ENCODE measurements at places on chromosomes 2 and 18.

GRCh38 chr18:75163736-75164135 is 45.2 kb downstream of the PTGR3 start:
- no peak for DNase-seq

GRCh38 chr2:198701481-198701880 is 756.3 kb downstream of the SATB2 start:
- no peak for DNase-seq

DNA sequence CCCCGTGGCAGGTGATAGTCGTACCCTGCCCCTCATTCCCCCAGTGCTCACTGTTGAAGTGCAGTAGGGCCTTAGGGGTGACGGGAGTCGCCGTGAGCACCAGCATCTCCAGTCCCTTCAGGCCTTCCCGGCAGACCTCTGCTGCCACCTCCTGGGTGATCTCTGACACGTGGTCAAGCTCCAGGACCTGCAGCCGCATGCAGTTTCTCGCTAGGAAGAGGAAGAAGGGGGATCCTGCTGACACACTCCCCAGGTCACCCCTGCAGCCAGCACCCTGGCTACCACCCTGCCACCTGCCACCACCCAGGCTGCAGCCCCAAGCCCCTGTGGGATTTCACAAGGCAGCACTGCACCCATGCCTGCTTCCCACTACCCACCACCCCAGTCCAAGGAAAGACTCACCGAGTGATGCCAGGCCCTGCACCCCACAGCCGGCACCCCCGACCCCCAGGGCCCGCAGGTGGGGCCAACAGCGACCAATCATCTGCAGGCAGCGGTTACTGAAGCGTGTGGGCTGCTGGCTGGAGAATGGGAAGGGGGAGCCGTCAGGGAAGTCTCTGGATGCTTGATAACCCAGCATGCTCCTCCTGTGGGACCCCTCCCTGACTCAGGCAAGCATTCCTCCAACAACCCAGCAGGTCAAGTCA is 23.8 kb downstream of the FBXO41 start:
- DNase-seq = no peak

GRCh38 chr2:134288814-134289213 is 34.9 kb downstream of the MGAT5 start:
- no peak for DNase-seq

GRCh38 chr2:24863641-24864040 is 56.4 kb downstream of the ADCY3 start:
- no peak for DNase-seq

GRCh38 chr2:94873362-94874276 is 2.4 kb downstream of the TEKT4 start:
- DNase-seq = no peak

DNA sequence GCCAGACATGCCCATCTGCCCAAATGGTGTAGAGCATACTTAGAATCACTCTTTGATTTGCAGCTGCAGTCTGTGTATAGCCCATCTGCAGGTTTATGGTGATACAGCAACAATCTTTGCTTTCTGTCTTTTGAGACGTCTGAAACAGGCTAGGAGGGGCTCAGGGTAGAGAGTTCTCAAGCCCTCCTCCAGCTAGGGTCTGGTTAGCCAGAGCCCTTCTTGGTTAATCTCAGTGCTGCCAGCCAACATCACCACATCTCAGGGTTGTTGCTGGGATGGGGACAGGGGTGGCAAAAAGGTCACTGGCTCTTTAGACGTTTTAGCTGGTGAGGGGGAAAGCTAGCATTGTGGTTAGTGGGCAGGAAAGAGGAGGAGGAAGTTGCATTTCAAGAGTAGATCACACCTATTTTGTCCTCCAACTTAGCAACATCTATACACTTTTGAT is 136.6 kb upstream of the ACAA2 start:
- DNase-seq = no peak

DNA sequence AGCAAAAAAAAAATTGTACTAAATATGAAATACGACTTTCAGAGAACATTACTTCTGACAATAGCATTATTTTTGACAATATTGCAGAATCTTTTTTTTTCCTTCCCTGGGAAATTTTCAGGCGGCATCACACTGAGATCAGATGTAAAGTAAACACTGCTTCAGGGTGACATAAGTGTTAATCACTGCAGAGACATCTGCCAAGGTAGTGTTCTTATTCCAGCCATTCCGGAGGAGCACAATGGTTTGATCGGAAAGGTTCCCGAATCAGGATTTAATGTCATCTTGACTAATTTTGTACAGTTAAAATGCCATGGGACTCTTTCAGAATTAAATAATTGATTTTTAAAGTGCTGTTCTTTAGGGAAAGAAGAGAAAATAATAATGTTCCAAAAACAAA is 56.7 kb upstream of the ZNF236 start:
- DNase-seq = no peak

- DNase-seq = no peak
Observed at GRCh38 chr2:44618251-44619023, 256.7 kb downstream of the CAMKMT start.

DNA sequence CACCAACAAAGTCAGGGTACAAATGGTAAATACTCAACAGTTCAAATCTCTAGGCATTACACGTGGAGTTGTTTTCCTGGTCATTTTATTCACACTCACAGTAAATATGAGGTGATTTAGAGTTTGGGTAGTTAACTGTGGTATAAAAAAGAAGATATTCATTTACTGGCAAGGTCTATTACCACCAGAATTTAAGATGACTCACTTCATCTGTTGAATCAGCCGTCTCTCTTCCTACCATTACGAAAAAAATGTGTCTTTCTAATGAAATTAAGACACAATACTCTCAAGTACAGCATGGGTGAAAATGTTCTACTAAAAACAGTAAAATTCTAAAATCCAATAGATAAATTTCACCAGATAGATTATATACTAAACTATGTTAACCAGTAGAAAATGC is 21.0 kb upstream of the GPR75 start:
- DNase-seq = no peak

DNA sequence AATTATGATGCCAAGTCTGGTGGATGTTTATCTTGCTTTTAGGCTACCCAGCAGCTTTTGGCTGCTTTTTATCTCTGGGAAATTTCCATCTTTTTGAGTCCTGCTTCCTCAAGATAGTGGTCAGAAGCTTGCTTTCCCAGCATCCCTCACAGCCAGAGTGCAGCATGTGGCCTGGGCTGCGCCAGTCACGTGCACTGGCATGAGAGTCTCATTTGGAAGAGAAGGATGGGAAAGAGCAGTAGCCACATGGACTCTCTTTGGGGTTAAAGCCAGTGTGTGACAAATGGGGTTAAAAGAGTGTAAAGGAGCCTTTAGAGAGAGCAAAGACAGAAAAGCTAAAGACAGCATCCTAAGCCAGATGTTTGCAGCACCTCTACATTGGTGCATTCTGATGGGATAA is 12.7 kb downstream of the GPR39 start:
- DNase-seq = no peak

- no peak for DNase-seq
Observed at GRCh38 chr2:134586326-134586965, 132.4 kb downstream of the TMEM163 start.

DNA sequence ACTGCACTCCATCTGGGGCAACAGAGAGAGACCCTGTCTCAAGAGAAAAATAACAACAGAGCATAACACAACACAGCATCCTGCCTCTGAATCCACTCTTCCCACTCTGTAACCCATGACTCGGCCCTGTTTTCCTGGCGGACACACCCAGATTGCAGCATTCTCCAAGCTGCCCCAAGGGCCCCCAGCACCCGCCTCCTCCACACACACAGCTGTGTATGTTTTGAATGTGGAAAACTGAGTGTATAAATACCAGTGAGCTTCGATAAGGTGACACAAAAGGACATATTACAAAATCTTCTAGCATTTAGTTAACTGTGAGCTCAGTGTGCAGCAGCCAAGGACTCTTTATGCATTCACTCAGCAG is 13.0 kb downstream of the IMPA2 start:
- DNase-seq = no peak

DNA sequence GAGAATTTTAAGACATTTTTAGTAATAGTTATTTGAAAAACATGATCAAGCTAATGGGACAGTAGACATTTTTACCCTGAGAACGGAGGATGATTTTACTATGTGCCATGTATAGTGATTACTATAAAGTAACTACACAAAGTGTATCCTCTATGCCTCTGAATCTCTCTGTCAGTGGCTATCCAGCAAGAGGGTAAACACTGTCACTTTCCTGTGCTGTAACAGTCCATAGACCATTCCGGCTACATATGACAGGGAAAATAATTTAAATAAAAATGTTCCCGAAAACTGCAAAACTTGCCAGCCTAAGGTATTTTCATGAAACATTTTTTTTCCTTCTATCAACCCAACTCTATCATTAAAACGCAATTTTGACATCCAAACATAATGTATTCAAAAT is 1632.2 kb upstream of the ACVR2A start:
- DNase-seq = no peak

GRCh38 chr18:36600548-36600947 is 228.3 kb downstream of the TPGS2 start:
- DNase-seq = no peak

GRCh38 chr2:9807056-9807455 is 36.2 kb upstream of the TAF1B start:
- DNase-seq = no peak

DNA sequence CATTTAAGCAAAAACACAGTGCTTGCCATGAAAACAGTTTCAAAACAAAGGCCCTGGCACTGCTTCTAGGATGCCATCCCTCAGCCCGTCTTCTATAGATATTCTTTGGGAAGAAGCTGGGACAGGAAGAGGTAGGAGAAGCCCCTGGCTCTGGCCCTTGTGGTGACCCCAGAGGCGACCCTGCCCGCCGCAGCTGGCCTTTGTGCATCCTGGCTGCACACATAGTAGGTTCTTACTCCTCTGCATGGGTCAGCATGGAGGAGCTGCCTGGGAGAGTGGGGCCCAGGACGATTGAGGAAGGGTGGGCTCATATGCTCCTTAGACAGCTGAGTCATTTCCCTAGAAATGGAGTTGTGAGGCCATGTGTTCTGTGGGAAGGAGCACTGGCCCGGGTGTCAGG is 44.4 kb upstream of the OTOF start:
- no peak for DNase-seq
